Karpas-422 (cell line): ENCODE measurements at places on chromosomes 4 and X.
A peak's percentile ranks its signal among the peaks of the same experiment; 100 is the strongest.

DNA sequence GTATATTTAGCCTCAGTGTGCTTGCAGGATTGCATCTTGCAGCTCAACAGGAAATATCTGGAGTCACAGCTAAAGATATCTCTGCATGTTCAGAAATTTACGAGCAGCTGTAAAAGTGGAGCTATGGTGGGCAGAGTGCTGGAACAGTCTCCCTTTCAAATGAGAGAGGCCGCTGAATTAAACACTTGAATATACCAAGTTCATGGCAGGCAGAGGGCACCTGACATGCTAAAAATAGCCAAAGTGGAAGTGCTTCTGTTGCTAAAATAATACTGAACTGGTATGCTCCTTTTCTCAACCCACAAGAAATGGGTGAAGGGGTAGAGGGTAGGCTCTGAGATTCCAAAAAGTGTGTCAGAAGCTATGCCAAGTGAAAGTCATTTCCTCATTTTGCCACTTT is 98.1 kb downstream of the MGST2 start:
- DNase-seq = peak; percentile 79

DNA sequence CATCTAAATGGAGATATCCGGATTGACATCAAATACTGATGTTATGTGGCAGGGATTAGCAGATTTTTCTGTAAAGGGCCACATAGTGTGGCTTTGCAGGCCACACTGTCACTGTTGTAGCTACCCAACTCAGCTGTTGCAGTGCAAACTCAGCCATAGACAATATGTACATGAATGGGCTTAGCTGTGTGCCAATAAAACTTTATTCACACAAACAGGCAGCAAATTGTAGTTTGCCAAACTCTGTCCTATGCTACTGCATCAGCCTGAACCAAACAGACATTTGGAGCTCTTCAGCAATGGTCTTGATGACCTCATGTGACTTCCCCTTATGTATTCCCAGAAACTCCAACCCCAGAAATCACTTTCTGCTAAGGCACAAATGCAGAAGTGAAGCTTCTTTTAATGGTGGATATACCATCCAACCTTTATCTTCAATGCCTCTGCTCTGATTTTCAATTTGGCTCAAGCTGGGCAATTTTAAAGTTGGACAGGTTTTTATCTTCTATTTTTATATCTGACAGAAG is 18.4 kb upstream of the TRPC5OS start:
- no peak for DNase-seq

GRCh38 chrX:138748480-138748879 is 37.0 kb upstream of the FGF13 start:
- DNase-seq = peak; percentile 74

GRCh38 chrX:29225670-29226069 is 638.4 kb downstream of the IL1RAPL1 start:
- DNase-seq = no peak

DNA sequence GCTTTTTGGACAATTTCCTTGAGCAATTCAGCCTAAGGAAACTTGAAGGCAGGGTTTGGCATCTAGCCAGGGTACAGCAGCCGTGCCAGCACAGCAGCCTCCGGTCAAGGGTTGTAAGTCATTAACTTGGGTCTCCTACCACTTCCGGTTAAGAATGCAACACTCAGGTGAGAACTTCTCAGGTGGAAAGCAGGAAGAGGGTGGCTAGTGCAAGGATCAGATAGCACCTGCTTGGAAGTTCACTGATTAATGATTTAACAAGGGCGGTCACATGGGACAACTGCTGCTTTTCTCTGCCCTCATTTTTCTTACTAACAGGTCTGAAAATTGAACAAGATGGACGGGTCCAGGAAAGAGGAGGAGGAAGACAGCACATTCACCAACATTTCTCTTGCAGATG is 30.1 kb upstream of the SCOC start:
- DNase-seq = no peak

- no peak for DNase-seq
Observed at GRCh38 chr4:95360256-95360903, 188.4 kb downstream of the UNC5C start.
